ENCODE measurements at places on chromosomes 1 and 21.

GRCh38 chr1:152960452-152961044 lies 9.9 kb upstream of the SPRR4 start:
- no peak for DNase-seq

- no peak for DNase-seq
Measured at GRCh38 chr21:33261635-33262034, 4.5 kb upstream of the IL10RB start.

DNA sequence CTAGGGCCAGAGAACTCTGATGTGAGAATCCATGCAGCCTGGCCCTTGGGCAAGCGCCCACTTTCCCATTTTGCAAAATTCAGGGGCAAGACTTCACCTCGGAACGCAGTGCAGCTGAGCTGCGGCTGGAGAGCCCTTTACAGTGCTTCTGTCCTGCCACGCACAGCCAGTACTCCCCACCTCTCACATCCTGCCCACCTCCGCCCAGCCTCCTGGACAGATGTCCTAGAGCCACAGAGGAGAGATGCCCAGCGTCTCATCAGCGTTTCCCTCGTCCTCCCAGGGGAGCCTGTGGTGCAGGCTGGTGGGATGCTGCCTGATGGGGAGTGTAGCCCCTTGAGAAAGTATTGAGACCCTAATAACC lies 29.6 kb downstream of the RUNX3 start:
- DNase-seq = no peak

GRCh38 chr21:44740742-44741141 lies 29.4 kb upstream of the TSPEAR start:
- no peak for DNase-seq

GRCh38 chr1:15337656-15338402 lies 71.9 kb upstream of the EFHD2 start:
- no peak for DNase-seq

- no peak for DNase-seq
Measured at GRCh38 chr1:56263908-56264307, 315.5 kb downstream of the PLPP3 start.

DNA sequence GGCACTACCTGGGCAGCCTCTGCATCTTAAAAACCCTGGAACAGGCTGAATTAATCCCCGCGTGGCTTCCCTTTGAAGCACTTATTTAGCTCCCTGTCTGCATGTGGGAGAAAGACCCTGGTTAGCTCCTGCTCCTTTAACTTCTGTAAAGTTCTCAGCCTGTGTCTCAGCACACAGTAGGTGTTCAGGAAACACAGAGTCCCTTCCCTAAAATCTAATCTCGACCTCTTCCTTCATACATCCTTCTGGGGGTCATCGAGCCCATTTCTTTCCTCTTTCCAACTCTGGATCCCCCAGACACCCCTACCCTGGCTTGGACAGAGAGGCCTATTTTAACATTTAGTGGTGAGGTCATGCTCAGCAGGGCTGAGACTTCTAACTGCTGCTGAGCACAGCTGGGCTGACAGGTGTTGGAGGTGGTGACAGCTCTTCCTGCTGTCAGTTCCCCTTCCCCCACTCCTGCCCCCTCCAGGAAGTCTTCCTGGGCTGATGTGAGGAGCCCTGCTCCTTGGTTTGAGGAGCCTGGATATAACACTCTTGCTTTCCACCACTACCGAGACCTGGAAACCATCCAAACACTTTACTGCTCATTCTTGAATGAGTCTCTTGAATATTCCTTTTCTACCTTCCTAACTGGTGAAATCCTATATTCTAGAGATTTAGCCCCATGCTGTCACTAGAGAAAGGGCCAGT lies 5.3 kb downstream of the E2F2 start:
- DNase-seq = no peak

- peak; percentile 36 for DNase-seq
Measured at GRCh38 chr1:153465811-153466636, 5.6 kb upstream of the S100A7 start.

DNA sequence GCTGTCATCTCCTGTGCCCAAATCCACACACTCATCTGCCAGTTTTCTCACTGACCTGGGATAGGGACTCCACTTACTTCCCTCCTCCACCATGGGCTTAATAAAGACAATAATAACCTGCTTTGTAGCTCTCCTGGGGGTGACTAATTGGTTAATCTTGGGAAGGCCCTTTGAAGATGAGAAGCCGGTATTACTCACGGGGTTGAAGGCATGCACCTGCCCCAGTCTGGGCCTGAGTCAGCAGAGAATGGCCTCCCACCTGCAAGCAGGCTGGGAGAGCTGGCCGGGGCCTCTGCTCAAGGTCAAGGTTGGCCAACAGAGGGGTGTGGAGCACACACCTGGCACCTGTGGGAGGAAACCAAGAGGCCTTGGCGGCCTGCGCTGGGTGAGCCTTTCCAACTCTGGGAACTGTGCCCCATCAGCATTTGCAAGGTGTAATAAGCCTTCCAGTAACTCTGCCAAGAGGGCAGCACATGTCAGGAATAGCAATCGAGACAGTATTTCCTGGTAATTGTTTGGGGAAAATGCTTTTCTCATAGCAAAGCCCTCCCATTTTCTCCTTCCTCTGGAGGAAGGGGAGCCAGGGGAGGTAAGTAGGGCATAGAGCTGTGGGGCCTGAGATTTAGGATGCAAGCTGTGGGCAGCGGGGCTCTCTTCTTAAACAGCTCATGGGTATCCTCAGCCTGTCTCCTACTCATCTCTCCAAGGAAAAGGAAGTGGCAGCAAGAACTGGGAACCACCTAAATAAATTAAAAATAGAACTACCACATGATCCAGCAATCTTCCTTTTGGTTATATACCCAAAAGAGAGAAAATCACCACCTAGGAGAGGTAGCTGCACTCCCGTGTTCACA lies 49.0 kb downstream of the TOMM20 start:
- no peak for DNase-seq

GRCh38 chr1:224287714-224288113 lies 42.3 kb downstream of the NVL start:
- no peak for DNase-seq

- no peak for DNase-seq
Measured at GRCh38 chr1:192343344-192343743, 26.6 kb downstream of the RGS21 start.

GRCh38 chr1:52559875-52560274 lies 7.0 kb upstream of the TUT4 start:
- DNase-seq = no peak

DNA sequence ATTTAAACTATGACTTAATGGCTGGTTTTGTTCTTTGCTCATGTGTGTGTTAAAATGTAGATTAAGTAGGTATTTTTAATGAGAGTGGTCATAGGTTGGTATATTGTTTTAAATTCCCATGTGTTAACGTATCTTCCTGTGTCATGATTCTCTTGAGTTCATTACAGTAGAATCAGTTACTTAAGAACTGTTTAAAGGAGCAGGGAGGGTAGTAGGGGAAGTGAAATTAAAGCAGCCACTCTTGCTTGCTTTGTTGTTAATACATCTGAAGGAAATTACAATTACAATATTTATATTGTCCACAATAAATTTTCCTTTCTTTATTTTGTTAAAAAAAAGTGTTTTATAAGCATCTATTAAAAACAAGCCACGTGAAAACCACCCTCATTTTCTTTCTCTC lies 119.2 kb upstream of the KIAA1614 start:
- no peak for DNase-seq

- no peak for DNase-seq
Measured at GRCh38 chr1:210373628-210373877, 44.9 kb downstream of the HHAT start.

DNA sequence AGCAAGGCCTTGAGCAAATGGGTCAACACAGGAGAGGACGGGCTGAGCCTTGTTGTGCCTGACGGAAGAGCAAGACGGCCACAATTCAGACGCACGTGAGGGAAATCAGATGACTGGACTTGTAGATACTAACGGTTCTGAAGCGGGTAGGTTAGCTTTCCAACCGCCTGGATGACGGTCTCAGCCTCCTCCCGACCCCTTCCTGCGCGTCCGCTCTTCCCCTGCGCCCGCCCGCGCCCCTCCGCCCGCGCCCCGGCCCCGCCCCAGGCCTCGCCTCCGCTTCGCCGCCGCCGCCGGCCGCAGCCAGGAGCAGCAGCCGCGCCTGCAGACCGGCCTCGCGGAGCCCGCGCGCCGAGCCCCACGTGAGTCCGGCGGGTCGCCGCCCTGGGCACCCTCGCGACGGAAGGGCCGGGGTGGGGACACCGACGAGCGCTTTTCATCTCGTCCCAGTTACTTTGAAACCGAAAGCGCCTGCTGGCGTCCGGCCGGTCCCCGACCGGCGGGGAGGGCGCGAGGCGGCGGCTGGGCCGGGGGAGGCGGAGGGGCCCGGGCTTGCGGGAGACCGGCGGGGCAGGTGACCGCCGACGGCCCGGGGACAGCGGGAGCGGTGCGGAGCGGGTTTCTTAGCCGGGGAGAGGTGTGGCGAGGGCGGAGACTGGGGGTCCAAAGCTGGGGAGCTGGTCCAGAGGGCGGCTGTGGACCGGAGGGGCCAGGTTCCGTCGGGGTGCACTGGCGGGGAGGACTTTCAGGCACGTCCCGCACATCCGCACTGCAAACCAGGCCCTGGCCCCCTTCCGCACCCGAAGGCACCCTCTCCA lies at the start of gene TRAF5:
Gene TRAF5 (plus strand): TSS at position 306 of the 818 bp plus-strand sequence. CDS start 26,407 bp downstream, outside the sequence.
- peak; percentile 46 for DNase-seq

- no peak for DNase-seq
Measured at GRCh38 chr1:59367301-59368007, 70.6 kb downstream of the FGGY start.

GRCh38 chr1:53311702-53312305 lies 16.1 kb downstream of the LRP8 start:
- no peak for DNase-seq

DNA sequence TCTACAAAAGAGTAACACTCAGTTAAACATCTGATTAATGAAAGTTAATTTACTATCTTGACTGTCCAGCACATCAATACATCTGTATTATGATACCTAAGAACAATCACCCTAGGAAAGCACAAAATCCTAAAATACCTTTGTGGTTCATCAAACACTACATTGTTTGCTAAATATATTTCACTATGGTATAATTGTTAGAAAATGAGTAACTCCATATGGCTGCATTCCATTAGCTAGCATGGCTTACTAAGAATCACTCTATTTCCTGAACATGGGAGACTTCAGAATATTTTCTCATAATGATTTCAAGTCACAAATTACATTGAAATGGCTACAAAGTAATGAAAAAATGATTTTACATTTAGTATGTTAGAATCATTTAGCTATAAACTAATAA lies 12.5 kb downstream of the TRMT1L start:
- no peak for DNase-seq

DNA sequence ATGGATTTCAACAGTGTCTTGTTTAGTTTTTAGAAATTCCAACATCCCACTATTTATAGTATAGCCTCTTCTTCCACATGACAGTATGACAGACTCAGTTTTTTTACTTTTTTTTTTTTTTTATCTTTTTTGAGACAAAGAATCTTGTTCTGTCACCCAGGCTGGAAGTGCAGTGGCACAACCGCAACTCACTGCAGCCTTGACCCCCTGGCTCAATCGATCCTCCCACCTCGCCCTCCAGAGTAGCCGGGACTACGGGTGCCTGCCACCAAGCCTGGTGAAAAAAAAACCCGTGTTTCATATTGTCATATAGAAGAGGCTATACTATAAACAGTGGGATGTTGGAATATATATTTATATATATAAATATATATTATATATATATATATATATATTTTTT lies 1.2 kb upstream of the DR1 start:
- DNase-seq = no peak

GRCh38 chr1:153346077-153346723 lies 2.4 kb downstream of the PGLYRP4 start:
- no peak for DNase-seq

DNA sequence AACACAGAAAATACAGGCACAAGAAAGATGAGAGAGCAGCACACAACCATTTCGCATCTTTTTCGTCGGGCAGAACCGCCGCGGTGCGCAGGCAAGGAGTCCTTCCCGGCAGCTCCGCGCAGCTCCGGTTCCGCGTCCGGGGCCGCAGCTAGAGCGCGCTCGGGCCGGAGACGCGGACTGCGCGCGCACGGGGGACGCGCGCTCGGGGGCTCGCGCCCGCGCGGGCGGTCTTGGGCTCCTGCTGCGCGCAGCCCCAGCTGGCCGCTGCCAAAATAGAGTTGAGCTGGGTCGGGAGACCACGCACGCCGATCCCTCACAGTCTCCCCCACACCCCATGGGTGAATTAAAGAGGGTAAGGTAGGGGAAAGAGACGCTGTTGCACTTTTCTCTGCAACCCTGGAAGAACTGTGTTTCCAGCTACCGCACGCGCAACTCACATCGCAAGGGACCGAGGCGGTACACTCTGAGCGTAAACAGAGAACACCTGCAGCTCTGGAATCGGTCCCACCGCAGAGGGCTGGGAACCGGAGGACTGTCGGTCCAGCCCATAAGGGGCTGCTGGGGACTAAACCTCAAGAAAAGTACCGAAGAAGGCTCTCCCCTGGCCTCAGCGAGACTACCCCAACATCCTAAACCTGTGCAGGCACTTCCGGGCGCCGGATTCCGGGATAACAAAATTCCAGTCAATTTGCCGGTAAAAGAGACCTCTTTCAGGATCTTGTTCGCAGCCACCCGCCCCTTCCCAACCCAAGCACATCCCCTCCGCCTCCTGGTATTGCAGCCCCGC lies 1.7 kb downstream of the NR5A2 start:
- no peak for DNase-seq

DNA sequence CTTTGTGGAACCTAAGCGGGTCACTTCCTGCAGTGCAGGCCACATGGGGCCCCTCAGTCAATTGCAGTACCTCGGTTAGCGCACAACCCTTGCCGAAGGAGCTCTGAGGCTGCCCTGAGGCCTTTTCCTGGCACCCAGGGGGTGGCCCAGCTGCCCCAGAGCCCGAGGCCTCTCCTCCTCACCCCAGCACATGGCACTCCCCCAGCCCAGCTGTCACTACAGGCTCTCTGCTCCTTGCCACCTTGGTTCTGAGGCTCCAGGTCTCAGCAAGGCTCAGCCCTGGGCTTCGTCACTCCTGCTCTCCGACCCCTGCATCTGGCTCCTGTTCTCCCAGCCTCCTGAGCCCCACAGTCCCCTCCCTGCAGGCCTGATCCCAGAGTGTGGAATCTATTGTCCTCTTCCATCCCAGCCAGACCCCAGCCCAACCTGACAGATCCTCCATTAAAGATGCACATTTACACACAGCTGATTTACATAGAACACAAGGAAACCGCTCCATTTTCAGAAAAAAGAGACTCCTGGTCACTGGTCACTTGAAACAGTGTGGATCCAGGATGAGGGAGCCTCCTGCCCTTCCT lies 192.8 kb upstream of the POU3F1 start:
- no peak for DNase-seq

Data from central memory CD4-positive, alpha-beta T cell (primary cell).